ENCODE measurements at places on chromosomes 4 and X.

GRCh38 chr4:153638999-153639398 is 45.1 kb upstream of the TLR2 start:
- DNase-seq, result no peak

GRCh38 chr4:26905172-26905571 is 44.5 kb downstream of the STIM2 start:
- no peak for DNase-seq

- DNase-seq, result no peak
Observed at GRCh38 chr4:36006226-36006625, 238.1 kb downstream of the ARAP2 start.

DNA sequence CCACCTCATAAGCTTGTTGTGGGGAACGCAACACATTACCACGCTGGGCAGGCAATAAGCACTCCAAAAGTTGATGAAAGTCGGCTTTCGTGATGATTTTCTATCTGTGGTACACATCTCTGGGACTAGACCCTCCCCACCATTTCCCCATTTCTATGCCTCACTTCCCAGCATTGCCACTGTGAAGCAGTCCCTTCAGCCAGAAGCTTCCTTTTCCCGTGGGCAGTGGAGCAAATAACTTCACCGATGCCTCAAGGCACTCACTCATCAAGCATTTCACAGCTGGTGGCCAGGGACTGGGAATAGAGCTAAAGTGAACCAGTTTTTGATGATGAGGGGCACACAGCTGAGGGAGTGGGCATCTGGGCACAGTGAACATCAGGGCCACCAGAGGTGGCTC is 18.9 kb downstream of the C4orf50 start:
- no peak for DNase-seq

Data from kidney (tissue), 22 donors.